ENCODE measurements at places on chromosomes 3 and 15.

DNA sequence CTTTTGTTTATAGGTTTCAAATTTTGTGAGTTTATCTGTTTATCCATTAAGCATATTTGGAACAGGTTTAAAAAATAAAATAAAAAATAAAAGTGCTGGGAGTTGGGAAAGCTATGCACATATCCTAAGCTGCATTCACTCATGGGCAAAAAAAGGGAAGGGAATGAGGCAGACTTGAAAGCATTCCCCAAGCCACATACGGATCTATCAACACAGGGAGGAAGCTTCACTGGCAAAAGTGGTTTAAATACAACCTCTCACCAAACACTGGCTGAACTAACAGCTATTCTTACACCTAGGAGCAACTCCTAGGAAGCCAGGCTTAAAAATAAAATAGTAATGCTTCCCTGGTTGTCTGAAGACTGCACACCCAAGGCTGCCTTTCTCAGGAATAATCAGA, 101.2 kb downstream of the PCCB start:
- no peak for DNase-seq

- DNase-seq: no peak
Observed at GRCh38 chr3:179432451-179432850, 18.8 kb downstream of the GNB4 start.

GRCh38 chr15:79812541-79812940, 84.3 kb downstream of the MTHFS start:
- no peak for DNase-seq

DNA sequence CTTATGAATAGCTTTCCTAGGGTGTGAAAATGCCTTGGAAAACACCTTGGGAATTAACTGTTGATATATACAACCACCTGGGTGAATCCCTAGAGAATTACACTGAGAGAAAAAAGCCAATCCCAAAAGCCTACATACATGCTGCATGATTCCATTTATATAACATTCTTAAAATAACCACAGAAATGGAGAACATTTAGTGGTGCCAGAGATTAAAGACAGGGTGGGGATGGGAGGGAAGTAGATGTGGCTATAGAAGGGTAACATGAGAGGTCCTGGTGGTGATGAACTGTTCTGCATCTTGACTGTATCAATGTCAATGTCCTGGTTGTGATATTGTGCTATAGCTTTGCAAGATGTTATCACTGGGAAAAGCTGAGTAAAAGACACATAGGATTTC, 291.0 kb downstream of the CLSTN2 start:
- no peak for DNase-seq

DNA sequence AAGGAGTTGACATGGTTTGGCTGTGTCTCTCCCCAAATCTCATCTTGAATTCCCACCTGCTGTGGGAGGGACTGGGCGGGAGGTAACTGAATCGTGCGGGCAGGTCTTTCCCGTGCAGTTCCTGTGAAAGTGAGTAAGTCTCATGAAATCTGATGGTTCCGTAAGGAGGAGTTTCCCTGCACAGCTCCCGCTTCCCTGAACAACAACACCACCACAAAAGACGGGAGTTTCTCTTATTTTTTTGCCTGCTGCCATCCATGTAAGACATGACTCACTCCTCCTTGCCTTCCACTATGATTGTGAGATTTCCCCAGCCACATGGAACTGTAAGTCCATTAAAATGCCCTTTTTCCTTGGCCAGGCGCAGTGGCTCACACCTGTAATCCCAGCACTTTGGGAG, 22.7 kb downstream of the XXYLT1 start:
- no peak for DNase-seq

DNA sequence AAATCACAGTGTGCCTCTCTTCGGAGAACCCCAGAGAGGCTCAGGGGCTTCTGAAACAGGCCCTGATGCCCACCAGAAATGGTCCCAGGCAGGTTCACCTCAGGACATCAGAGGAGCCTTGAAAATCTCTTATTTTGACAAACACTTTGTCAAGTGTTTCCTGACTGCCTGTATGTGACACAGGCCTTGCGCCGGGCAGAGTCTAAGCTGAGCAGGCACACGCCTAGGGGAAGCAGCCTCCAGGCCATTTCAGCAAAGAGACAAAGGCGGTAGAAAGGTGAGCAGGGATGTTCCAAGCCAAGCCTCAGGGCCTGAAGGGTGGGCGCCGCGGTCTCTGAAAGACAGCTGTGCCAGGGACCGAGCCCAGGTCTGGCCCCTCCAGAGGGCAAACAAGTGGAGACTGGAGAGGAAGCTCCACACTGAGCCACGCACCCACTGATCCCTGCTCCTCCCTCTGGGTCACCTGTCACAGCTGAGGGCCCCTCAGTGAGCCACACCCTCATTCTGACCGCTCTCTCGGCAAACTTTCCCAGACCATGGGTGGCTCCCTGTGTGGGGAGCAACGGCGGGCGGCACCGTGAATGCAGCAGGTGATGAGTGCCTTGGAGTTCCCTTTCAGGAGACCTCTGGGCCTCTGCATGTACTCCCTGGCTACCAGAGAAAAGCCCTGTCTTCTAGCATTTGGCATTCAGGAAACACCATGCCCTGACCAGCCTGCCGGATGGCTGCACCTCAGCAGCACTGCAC, 136.1 kb downstream of the ADAMTS17 start:
- DNase-seq: no peak

DNA sequence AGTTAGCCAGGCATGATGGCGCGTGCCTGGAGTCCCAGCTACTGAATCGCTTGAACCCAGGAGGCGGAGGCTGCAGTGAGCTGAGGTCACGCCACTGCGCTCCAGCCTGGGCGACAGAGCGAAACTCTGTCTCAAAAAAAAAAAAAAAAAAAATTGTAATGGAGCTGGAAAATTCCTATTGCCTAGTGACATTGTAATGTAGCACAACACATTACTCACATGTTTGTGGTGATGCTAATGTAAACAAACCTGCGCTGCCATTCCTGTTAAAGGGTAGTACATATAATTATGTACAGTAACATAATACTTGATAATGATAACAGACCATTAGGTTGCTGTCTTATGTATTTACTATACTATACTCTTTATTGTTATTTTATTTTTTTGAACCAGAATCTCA, 39.1 kb downstream of the KNL1 start:
- no peak for DNase-seq
